Neural crest cell (in vitro differentiated cells): ENCODE measurements at places on chromosomes 4 and X.
A peak's percentile ranks its signal among the peaks of the same experiment; 100 is the strongest.

DNA sequence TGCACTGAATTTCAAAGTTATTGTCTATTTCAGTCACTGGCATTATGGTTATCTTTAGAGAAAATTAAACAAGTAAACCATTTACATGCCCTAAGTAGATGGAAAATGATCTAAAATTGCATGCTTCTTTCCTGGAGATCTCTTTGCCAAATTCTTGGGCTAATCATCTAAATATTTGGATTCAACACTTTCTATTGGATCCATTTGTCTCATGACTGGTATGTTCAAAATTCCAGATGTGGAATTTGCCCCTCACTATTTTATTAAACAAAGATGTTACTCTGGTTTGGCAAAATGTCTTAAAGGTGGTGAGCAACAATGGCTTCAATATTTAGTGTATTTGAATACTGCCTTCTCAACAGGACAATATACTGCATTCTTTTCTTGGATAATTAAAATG is 147.5 kb upstream of the CASK start:
- DNase-seq: no peak

DNA sequence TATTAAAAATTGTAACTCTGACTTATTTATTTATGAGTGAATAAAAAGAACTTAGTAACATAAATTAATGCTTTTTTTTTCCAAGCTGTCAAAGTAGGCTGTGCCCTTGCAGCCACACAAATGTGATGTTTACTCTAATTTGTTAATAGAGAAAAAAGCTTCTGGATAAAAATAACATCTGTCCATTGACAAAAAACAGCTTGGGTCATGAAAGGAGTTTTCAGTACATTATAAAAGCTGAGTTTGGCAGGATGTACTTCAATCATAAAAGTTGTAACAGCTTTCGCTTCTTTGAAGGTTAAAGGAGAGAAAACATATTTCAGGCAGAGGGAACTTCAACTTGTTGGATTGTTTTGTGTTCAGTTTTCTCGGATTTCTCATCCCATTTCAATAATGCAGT is 105.6 kb downstream of the SLC4A4 start:
- DNase-seq: no peak

DNA sequence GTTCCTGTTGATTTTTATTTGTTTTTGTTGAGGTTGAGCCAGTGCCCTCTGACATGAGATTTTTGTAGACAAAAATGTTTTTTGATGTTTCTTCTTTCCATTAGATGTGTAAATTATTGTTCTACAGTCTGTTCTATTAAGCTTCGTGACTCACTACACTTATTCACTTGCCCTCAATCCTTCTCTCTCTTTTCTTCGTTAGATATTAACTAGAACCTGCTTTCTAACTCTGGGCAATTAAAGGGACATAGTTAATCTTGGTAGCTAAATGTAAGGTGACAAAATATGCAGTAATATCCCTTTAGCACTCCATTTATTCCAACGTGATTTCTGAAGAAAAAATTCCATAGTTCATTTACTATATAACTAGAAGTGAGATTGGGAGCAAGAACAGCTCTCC is 333.9 kb downstream of the PDHA2 start:
- DNase-seq: no peak

DNA sequence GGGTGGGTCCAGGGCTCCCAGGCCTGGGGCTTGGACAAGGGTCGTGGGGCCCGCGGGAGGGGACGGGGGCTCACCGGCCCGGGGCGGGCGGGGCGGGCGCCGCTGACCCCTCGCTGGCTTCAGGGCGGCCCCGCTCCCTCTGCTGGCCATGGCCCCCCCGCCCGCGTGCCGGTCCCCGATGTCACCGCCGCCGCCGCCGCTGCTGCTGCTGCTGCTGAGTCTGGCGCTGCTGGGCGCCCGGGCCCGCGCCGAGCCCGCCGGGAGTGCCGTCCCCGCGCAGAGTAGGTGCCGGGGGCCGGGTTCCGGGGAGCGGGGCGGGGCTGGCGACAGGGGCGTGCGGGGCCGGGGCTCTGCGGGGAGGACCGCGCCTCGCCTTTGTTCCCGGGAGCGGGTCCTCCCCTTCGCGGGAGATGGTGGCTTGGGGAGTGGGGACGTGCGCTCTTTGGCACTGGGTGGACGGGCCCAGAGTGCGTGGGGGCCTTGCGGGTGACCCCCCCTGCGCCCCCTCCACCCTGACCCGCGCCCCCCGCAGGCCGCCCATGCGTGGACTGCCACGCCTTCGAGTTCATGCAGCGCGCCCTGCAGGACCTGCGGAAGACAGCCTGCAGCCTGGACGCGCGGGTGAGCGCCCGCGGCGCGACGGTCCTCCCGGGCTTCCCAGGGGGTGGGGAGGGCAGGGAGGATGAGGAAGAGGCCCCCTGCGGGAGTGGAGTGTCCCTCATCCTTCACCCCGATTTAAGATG is 16.8 kb upstream of the NAT8L start:
- DNase-seq: no peak

- DNase-seq: no peak
These were observed 43.9 kb downstream of the RASSF6 start for GRCh38 chr4:73576381-73576780.

GRCh38 chr4:83109480-83110222 is 4.9 kb downstream of the PLAC8 start:
- peak; percentile 40 for DNase-seq

- no peak for DNase-seq
These were observed 107.2 kb downstream of the TBCK start for GRCh38 chr4:106208481-106209460.

GRCh38 chr4:143407474-143407873 is 70.8 kb downstream of the GAB1 start:
- no peak for DNase-seq

- no peak for DNase-seq
These were observed 306.3 kb downstream of the ANK2 start for GRCh38 chr4:113355550-113356371.

DNA sequence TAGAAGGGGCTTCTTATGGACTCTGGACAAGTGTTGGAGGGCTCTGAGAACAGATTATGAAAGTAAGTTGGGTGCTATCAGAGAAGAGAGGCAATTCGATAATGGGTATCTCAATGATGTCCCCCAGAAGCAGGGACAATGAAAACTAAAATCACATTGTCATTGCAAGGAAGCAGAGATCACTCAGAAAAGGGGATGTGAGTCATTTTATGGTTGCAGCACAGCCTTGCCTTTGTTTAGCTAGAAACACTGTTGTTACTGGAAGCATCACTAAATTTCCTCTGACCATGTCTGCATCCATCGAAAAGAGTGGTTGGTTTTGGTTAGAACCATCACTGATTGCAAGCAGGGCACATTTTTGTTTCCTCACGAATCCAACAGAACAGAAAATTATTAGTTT is 246.8 kb upstream of the NWD2 start:
- no peak for DNase-seq

DNA sequence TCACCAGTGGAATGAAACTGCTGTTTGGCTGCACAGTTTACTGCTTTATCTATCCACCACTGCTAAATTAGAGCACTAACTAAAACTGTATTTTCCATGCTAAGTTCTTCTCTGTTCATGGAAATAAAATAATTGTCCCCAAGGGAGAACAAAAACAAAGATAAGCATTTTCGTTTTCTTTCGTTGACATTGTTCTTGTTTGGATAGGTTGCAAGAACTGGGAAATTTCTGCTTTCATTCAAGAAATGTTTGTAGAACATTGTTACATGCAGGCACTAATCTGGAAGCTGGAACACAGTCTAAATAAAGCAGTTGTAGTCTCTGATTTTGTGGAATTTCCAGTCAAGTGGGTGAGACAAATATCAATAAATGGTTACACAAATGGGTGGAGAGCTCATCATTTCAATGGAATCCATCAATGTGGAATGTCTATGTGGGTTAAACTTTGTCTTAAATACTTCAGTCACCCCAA is 5.8 kb upstream of the CXCL8 start:
- DNase-seq: no peak

GRCh38 chr4:95606739-95607138 is 58.0 kb upstream of the UNC5C start:
- no peak for DNase-seq

DNA sequence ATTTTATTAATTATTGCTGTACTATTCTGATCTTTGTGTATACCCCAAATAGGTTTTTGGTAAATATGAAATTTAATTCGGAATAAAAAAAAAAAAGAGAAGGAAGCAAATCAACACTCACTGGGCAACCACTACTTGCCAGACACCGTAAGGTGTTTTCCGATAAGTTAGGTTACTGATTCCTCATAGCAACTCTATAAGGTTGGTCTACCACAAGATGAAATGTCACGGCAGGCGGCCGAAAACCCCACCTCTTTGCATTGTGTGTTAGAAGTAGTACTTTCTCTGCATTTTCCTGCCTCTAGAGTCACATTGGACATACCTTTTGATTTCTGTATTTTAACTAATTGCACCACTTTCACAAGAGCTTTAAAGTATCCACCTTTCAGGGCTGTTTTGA is 44.5 kb upstream of the RASGEF1B start:
- no peak for DNase-seq

DNA sequence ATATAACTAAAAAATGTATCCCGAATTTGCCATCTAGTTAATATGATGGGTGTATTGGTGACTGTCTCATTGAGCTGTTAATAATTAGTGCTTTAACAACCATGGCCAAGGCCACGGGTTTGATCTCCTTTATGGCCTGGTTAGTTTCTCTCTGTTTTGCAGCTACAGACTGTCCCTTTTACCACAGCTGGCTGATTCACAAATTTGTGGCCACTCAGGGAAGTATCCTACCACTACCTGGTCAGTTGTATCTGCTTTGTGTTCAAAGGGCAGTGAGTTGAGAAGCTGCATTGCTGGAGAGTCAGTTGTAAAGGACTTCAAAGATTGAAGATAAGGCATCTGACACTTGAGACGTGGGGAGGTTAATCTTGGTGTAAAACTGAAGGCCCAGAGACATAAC is 219.1 kb upstream of the BMP3 start:
- DNase-seq: no peak

- DNase-seq: no peak
These were observed 43.3 kb downstream of the REPS2 start for GRCh38 chrX:16989750-16990149.

DNA sequence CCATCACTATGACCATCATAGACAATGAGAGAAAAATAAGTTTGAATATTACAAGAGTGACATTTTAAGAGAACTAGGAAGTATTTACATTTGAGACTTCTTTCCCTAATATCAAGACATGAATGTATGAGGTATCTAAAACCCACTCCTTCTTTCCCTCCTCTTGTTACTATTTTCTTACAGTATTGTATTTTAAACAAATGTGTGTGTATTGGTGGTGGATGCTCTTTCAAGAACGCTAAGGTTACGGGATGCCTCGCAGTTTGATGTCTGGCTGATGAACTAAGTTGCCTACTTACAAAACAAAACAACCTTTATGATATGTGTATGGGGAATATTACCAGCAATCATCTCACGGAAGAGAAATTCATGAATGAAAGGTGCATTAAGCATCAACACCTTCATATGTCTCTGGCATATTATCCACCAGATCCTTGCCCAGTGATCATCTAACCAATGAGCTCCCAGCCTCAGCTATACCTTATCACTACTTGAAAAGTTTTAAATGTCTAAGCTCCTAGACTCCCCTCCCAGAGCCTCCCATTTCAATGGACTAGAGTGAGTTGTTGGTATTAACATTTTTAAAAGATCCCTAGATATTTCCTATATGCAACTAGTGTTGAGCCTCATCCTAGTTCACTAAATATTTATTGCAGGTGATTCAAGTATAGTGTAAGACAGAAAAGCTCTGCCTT is 10.6 kb downstream of the AREG start:
- no peak for DNase-seq

DNA sequence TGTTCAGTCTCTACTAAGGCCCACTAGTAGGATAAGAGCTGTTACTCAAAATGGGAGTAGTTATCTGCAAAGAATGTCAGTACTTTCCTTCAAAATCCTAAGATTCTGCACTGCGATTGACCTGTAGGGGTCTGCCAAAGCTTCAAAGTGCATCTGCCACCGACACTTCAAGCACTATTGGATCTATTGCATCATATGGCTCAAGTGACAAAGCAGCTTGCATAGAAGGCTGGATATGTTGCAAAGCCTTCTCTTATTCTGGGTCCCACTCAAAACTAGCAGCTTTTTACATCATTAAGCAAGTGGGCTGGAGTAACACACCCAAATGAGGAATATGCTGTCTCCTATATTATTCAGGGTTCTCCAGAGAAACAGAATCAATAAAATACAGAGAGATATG is 115.4 kb upstream of the EMCN start:
- no peak for DNase-seq

DNA sequence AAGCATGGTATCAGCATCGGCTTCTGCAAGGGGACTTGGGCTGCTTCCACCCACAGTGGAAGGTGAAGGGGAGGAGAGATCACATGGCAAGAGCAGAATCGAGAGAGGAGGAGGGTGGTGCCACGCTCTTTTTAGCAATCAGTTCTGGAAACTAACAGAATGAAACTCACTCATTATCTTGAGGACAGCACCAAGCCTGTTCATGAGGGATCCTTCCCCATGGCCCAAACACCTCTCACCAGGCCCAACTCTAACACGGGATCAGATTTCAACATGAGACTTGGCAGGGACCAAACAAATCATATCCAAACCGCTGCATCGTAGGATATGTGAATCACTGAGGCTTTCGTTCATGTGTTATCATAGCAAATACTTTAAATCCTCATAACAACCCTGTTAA is 125.5 kb downstream of the GPC3 start:
- DNase-seq: no peak

GRCh38 chr4:169996379-169997240 is 29.6 kb downstream of the MFAP3L start:
- DNase-seq: no peak

DNA sequence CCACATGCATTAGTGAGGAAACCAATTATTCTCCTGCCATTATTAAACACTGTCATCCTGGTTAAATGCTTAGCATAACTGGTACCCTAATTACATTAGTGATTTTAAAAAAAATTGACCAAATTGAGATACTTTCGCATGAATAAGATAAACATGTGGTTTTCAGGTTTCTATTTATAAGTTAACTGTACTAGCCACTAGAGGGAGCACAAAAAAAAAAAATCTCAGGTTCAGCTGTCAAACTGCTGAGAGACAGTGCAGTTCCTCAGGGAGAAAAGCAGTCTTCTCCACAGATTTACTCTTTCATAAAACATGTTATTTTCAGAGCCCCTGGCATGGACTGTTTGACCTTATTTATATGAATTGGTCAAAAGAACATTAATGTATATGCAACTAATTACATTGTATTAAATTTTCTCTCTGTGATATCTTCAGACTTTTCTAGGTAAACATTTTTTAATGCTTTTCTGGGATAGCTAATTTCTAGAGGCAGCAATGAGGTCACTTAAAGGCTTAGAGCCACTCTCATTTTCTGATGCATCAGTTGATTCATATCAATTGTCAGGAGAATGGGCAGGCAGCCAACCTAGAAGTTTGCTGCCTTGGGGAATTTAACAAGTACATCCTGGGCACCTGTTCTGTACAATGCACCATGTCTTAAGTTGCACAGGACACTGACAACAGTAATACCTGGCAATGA is 167.5 kb downstream of the CDS1 start:
- DNase-seq: no peak

DNA sequence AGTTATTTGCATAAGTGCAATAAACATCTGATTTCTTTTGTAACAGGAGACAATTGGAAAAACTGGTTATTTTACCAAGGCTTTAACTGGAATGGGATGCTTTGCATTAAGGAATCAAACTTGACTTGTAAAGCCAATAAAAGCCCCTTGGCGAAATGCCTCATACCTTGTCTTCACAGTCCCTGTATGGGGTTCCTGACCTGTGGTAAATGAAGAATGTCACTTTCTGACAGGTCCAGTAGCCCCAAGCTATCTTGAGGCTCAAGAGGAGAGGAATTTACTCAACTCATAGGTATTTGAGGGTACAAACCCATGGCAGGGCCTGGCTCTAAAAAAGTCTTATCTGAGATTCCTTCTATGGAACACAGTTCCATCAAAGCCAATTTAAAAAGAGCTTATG is 78.0 kb downstream of the ACOX3 start:
- no peak for DNase-seq
